ENCODE measurements at places on chromosomes 2 and 18.

- no peak for DNase-seq
Measured at GRCh38 chr18:27263369-27263768, 78.3 kb upstream of the CHST9 start.

GRCh38 chr2:3784731-3785130, 81.4 kb downstream of the DCDC2C start:
- DNase-seq: peak; percentile 75

DNA sequence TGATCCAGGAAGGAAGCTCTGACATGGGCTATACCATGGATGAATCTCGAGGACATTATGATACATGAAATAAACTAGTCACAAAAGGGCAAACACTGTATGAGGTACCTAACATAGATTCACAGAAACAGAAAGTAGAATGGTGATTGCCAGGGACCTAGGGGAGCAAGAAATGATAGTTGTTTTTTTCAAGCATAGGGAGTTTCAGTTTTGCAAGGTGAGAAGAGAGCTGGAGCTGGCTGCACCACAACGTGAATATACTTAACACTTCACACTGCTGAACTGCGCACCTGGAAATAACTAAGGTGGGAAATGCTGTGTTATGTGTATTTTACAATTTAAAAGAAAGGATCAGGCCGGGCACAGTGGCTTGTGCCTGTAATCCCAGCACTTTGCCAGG, 13.2 kb upstream of the AGAP1 start:
- no peak for DNase-seq

DNA sequence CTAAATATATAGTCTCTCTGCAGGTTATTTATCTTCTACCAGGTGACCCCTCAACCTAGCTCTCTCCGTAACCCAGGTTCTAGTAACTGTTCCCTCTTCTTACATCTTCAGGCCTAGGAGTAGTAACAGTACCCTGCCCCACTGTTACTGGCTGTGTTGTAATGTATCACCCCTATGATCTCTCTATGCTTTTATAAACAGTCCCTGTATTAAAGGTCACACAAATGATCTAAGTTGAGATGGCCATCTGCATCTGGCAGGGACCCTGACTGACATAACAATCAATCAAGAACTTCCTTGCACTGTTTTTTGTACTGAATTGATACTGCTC, 219.7 kb upstream of the STK17B start:
- no peak for DNase-seq

DNA sequence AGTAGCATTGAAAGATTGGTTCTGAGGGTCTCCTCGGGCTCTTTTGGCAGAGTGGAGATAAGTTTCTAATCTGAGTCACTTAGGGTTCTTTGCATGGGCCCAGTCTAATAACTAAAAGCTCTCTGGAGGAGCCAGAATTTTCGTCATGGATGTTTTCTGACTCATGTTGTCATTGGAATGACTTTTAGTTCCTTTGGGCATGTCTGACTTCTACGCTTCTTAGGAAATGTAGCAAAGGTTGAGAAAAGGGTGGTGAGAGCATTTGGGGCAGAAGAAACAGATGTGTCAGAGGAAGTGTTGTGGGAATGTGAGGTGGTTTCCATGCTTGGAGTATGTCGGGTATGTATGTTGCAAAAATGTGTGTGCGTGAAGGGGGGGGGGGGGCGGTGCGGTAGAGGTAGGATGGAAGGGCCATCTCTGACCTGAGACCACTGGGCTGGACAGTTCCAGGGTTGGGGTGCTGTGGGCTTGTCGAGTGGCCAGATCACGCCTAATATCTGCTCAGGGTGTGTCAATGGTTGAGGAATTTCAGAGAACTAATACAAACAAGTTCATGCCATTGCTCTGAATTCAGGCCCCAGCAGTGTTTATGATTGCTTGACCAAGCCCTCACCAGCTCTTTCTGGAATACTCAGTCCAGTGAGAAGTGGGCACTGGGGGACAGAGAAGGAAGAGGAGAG, 26.9 kb downstream of the KLHL29 start:
- DNase-seq: peak; percentile 96

DNA sequence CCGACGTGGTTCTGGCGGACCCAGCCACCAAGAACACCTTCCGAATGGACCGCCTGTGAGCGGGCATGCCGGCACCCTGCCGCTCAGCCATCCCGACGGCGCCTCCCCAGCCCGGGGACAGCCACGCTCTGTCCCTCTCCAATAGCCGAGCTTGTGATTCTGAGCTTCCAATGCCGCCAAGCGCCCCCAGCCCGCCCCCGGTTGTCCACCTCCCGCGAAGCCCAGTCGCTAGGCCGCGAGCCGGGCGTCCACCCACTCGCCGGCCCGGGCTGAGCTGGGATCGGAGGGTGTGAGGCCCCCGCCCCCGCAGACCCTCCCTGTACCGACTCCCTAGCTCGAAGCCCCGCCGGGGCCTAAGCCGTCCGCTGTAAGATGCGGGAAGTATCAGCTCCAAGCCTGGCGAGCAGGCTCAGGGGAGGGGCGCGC, 1195.1 kb upstream of the CHAC2 start:
- DNase-seq: no peak

DNA sequence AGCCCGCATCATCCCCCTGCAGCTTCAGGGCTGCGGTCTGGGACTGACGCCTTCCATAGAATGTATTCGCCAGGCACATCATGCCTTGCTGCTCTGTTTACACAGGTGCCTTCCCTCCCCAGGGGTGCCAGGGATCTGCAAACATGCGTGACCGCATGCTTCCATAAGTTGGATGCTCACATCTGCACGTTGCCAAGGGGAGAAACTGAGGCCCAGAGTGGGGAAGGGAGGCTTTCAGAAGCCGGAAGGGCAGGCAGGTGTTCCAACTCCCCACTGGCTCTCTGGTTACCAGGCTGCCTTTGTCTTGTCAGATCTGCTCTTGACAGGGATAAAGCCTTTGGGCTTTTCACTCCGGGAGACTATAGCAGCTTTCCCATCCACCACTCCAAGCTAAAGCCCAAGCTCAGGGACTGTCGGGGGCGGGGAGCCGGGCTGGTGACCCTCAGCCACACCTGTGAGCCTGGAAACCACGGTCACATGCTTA, 125.8 kb upstream of the TNP1 start:
- no peak for DNase-seq

DNA sequence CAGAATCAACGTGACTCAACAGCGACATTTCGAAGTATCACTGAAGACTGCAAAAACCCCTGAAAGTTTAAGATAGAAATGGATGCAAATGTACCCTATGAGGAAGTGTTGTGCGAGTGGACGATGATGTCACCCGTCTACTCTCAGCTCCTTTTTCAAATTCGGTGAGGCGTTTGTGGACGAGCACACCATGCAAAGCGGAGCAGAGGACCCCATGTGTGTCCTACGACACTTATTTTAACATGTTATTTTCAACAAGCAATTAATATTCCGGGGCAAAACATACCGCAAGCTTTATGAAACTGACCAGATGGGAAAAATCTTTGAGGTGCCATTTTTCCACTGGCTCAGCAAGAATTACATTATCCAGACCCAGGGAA, 2.0 kb downstream of the PXDN start:
- no peak for DNase-seq

DNA sequence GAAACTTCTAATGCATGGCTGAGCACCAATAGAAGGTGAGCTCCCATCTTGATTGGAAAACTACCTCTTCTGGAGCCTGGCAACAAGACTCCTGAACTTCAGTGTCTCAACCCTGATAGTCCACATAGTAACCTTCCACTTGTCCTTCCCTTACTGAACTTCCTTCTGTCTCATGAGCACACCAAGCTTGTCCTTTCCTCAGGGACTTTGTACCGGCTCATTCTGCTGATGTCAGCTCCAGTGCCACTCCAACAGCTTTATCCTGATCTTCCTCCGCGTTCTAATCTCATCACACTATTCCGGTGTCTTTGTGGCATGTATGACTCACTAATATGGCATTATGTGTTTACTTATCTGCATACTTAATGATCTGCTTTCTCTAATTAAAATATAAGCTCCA, 862.0 kb upstream of the ID2 start:
- DNase-seq: no peak

GRCh38 chr2:96800061-96801004, 15.7 kb upstream of the CNNM3 start:
- DNase-seq: no peak

DNA sequence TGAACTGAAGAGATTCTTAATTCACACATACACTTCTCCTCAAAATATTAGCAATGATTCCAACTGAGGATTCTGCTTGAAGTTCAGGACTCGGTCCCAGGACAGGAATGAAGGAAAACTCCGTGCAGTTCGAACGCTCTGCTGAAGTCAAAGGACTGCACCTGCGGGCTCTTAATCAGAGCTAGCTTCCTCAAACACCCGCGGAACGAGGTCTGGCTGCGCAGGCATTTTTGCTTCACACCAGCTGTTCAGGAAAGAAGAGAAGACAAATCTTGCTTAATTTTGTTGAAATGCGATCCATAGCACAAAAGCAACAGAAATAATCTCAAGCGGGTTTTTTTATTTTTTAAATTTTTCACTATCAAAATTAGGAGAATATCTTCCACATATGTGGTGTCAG, 175.6 kb downstream of the LAMA1 start:
- no peak for DNase-seq

- DNase-seq: no peak
Measured at GRCh38 chr2:209398463-209398862, 25.4 kb upstream of the MAP2 start.

GRCh38 chr2:27298391-27299080, 9.7 kb downstream of the UCN start:
- no peak for DNase-seq

DNA sequence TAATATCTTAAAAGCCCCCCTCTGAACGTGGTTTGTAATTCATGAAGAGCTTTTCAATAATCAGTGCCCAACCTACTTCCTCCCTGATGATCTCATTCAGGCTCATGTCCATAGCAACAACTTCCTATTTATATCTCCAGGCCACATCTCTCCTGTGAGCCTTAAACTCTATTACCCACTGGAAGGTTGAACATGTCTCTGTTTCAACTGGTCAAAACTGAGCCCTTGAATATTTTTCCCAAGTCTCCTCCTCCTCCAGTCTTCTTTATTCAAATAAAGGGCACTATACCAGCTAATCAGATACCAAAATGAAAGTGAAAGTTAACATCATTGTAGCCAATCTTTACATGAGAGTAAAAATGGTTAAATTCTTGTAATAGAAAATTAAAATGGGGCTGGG, 63.7 kb upstream of the ITGA4 start:
- peak; percentile 82 for DNase-seq

DNA sequence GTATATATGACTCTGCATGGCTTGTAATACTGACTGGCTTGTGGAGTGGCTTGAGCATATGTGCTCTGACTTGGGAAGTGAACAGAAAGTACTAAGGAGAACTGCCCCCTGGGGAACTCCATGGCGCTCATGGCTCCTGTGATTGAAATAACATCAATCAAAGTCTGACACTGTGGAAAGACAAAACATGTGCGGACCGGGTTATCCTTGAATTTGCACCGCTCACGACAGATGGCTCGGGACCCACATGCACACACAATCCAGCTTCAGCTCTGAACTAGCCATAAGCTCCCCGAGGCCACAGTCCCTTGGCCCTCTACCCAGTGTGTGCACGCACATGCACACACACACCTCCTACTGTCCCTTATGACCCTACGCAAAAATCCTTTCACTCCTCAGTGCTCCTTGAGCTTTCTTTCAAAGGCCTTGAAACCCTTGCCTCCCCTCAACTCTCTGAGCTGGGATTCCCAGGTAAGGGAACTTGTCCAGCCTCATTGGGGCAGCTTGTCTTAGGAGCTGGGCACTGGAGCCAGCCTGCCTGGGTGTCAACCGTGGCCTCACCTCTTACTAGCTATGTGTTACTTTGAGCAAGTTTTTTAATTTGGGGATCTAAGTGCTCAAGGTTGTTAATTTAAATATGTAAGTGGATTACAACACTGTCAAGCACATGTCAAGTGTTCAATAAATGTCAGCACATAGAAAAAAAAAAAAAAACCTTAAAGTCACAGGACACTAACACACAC, 43.6 kb downstream of the MRPS5 start:
- no peak for DNase-seq

DNA sequence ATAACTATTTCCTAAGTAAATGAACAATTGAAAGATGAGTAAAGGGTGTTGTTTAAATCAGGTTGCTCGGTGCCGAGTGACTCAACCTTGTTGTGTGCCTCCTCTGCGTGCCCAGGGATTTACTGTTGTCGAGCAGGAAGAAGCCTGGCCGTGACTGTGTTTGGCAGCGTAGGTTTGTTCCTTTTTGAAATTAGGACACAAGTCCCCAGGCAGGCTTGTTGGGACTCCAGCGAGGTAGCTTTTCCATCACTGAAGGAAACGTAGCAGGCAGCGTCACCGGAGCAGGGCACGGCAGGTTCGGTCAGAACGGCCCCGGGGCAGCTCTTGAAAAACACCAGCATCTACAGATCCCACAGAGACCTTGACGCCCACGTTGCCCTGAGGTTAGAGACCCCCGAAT, 48.6 kb downstream of the TMEM18 start:
- DNase-seq: no peak

- no peak for DNase-seq
Measured at GRCh38 chr18:5974696-5975095, 79.4 kb upstream of the TMEM200C start.

- DNase-seq: no peak
Measured at GRCh38 chr2:132392221-132392620, 24.4 kb upstream of the GPR39 start.

- DNase-seq: peak; percentile 95
Measured at GRCh38 chr2:19124135-19124534, 234.3 kb downstream of the OSR1 start.

GRCh38 chr2:210768329-210768910, 212.0 kb downstream of the CPS1 start:
- no peak for DNase-seq

- DNase-seq: no peak
Measured at GRCh38 chr18:64377446-64377845, 228.6 kb upstream of the LINC00305 start.

DNA sequence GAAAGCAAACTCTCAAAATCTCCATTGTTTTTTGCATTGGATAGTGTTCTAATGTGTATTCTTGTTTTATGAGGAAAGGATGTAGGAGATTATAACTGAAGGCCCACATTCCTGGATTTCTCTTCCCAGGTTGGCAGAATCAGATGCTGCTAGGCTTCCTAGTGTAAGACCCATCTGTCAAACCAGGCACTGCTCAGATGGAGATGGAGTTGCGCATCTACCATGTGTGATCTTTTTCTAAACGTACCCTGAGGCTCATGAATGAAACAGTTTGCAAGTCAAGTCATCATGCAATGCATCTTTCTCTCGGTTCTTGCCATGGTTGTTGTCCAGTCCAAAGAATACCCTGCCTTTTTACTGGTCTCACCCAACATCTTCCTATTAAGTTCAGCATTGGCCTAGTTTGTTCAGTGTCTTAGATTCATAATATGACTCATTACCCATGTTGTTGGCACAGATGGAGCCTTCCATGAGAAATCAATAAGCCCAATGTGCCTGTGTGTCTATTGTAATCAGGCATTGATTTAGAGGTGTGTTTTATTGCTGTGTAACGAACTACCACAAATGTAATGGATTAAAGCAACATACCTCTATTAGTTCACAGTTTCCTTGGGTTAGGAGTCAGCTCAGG, 127.4 kb downstream of the NYAP2 start:
- no peak for DNase-seq

DNA sequence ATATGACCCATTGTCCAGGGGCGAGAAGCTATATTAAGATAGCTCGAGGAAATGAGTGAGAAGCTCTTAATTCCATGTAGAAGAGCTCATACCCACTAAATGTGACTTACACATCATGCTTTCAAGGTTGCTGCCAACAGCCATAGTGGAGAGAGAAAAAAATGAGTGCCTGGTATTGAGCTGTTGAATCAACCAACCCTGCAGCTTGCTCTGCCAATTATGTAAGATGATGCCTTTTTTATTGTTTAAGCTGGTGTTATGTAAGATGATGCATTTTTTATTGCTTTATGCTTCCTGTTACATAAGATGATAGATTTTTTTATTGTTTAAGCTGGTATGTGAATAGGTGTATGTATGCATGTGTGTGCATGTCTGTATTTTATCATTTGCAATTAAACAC, 228.2 kb downstream of the CCDC178 start:
- peak; percentile 0 for DNase-seq
